ENCODE measurements at places on chromosomes 2 and 18.

GRCh38 chr2:21288739-21289520 is 165.2 kb downstream of the TDRD15 start:
- DNase-seq = no peak

DNA sequence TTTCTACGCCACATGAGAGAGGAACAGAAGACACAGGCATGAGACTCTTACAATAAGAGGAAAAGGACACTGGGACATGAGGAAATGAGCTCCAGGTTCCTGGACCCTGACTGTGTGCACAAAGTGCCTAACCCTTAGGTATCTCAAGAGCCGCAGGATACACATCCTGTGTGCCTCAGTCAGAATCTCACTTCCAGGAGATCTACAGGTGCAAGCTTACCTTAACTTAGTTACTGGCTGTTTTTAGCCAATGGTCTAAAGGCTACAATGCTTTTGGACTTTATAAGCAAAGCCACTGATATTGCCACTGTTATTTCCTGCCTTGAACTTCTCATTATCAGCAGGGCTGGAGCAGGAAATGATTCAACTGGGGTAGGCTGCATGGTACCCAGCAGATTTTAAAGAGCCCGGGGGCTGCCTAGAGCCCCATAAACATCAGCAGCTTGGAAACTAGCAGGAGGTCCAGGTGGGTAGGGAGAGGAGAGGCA is 254.4 kb downstream of the ZNF521 start:
- no peak for DNase-seq

GRCh38 chr2:233053928-233054784 is 6.0 kb upstream of the INPP5D start:
- DNase-seq = peak; percentile 47

- no peak for DNase-seq
Measured at GRCh38 chr2:240449764-240450531, 14.5 kb downstream of the GPC1 start.

DNA sequence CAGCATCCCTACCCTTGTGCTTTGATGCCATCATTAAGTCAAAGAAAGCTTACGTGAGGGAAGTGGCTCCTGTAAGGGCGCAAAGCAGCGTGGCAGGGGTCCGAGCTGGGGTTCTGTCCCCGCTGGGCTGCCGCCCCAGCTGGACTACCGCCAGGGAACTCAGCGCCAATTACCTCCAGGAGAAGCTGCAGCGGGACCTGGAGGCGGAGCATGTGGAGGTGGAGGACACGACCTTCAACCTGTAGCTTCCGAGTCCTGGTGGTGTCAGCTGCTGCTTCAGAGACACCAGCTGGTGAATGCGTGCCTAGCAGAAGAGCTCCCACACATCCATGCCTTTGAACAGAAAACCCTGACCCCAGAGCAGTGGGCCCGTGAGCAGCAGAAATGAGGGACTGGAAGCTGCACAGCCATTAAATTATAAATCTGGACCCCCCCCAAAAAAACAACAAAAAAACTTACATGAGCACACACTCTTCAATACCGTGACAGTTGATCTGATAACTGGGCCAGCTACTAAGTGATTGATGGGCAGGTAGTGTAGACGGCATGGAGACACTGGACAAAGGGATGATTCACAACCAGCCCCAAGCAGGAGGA is 20.1 kb upstream of the YES1 start:
- DNase-seq = no peak

DNA sequence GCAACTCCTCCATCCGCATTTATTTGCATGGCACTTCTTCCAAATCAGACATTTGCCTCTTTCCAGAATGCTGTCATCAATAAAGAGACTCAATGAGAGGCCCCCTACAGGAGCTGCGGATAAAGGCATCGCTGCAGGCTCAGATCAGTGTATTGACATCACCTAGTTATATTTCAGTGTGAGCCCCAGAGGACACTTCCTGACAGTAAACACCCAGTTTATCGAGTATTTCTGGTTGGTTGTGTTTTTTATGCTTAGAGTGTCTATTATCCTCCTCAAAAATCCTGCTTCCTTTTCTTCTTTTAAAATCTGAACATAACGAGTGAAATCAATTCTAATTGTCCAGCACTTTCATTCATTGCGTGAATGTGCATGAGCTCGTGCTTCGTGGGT is 38.8 kb downstream of the NRP2 start:
- DNase-seq = no peak

GRCh38 chr2:18381386-18381785 is 179.1 kb downstream of the RDH14 start:
- no peak for DNase-seq

GRCh38 chr2:118856330-118856977 is 9.0 kb upstream of the EN1 start:
- DNase-seq = no peak

DNA sequence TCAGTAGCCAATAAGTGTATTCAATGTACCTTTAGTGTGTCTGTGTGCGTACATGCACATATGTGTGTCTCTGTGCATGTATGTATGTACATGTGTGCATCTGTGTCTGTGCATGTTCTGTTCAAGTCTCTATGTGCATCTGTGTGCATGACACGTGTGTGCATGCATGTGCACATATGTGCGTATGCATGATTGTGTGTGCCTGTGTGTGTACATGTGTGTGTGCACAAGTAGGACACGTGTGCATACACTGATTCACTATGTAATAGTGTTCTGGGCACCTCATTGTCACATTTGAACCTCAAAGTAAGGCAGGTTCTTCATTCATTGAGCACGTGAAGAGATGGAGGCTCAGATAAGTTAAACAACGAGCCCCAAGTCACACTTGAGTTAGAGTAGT is 142.6 kb upstream of the COPS8 start:
- no peak for DNase-seq

- DNase-seq = no peak
Measured at GRCh38 chr2:174577967-174578589, 19.5 kb downstream of the WIPF1 start.

GRCh38 chr2:97645112-97645694 is 659 bp upstream of the COX5B start:
- DNase-seq = no peak

- DNase-seq = peak; percentile 21
Measured at GRCh38 chr18:63016270-63016669, 300.9 kb downstream of the PHLPP1 start.

GRCh38 chr2:71895320-71896161 is 252.1 kb downstream of the CYP26B1 start:
- no peak for DNase-seq

GRCh38 chr2:224412141-224413015 is 10.5 kb upstream of the FAM124B start:
- no peak for DNase-seq

DNA sequence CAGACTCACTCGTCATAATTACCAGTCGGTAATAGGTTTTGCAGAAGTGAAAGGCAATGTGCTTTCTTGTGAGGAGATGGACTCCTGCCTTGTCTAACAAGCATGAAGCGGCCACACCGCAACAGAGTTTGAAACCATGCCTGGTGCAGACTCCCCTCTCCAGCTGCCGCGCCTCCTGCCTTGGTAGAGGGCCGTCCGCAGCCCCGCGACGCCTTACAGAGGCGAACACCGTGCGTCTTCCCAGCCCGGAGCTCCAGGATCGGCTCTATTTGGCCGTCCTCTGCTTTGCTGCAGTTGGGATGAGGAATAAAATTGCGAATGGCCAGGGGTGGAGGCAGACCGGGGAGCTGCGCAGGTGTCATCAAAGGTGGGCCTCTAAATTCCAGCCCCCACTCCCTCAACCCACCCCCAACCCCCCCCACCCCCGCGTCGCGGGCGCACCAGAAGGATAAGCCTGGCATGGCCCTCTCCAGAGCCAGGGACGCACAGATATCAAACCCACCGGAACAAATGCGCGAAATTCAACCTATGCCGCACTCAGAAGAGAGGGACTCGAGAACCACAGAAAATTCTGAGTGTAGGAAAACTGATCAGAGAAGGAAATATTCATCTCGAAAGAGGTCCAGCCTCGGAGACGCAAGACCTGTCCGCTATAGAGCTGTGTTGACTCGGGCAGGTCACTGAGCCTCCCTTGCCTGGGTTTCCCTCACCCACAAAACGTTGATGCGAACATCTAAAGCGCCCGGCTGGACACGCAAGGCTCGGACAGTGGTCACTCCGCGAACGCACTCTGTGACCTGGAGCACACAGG is 1.1 kb downstream of the TRABD2A start:
- DNase-seq = no peak

GRCh38 chr2:231409776-231410175 is 14.3 kb downstream of the B3GNT7 start:
- no peak for DNase-seq

GRCh38 chr18:62106271-62106670 is 80.6 kb downstream of the PIGN start:
- no peak for DNase-seq

GRCh38 chr2:200852605-200853004 is 11.9 kb downstream of the CLK1 start:
- no peak for DNase-seq

DNA sequence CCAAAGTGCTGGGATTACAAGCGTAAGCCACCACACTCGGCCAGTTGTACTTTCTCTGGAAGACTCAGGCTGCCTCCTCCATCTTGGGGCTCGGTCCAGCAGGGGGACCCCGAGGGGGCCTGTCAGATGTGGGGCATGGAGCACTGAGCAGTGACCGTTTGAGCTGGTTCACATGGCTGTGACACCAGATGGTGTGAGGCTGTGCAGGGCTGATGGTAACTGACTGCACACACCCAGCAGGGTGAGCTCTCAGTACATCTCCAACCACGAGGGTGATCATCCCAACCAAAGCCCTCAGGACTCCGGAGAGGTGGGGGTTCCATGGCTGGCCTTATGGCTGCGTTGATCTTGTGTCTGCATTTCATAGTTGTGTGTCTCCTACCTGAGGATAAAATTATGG is 63.4 kb downstream of the FAM168B start:
- no peak for DNase-seq

DNA sequence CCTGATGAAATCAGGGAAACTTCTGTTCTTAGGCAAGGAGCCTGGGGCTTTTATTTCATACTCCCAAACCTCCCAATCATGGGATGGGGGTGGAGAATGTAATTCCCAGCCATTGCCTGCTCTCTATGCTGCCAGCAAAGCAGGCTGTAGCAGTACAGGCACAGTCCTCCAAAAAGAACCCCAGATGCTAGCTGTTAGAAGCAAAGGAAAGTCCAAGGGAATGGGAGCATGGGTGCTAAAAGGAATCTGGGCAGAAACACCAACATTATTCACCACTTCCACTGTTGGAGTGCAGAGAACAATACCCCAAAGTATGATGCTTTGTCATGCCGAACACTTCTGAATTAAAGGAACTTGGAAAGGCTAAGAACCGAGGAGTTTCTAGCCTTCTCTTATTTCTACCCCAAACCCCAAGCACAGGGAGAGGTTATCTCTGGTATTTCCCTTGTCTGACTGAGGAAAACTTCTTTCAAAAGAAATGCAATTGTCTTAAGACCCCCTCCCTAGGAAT is 24.7 kb downstream of the MDH1 start:
- DNase-seq = no peak

- DNase-seq = peak; percentile 71
Measured at GRCh38 chr2:218896501-218897393, 16.1 kb downstream of the WNT10A start.

DNA sequence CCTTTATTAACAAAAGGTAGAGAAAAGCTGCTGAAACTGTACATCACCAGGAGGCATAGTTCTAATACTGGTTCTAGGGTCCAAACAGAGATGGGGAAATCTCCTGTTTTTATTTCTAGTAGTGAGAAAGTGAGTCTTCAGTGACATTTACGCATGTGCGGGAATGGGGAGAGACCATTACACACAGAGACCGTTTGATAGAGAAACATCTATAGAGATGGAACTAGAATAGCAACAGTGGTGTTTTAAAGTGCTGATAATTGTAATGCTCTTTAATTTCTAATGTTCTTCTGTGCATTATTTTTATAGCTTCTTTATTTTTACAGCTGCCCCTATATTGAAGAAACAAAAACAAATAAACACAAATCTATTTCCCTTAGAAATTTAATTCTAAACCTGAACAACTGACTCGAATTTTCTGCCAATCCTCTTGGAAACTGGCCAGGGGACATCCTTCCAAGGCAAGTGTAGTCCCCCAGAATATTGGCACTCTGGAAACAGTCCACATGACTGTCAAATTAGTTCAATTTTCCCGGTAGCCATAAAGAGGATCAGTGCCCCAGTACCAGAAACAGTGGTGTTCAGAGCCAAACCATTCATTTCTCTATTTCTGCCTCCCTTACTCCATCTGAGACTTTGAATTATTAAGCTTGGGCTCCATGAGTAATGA is 260.9 kb downstream of the ICOS start:
- DNase-seq = no peak

GRCh38 chr2:40716879-40717278 is 265.0 kb upstream of the SLC8A1 start:
- no peak for DNase-seq

- DNase-seq = no peak
Measured at GRCh38 chr2:145157741-145158591, 638.0 kb upstream of the ZEB2 start.

- DNase-seq = no peak
Measured at GRCh38 chr2:177056481-177056929, 156.1 kb upstream of the HNRNPA3 start.

GRCh38 chr18:62784338-62784965 is 69.1 kb downstream of the PHLPP1 start:
- DNase-seq = no peak

DNA sequence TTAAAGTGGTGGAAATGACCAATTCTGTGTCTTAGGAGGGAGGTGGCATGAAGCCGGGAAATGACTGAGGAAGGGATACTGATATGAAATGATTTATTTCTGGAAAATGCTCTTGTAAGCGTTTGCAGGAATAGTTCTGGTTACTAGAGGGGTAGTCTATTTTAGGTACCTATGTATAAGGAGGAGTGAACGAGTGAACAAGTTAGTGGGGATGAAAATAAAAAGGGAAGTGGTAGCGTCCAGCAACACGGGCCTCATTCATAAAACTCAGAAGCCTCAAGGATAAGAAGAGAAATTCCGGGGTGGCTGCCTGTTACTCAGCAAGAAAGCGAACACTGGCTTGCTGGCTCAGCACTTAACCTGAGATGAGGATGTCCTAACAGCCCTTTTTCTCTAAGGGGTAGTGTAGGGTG is 303.3 kb downstream of the NCKAP5 start:
- no peak for DNase-seq

DNA sequence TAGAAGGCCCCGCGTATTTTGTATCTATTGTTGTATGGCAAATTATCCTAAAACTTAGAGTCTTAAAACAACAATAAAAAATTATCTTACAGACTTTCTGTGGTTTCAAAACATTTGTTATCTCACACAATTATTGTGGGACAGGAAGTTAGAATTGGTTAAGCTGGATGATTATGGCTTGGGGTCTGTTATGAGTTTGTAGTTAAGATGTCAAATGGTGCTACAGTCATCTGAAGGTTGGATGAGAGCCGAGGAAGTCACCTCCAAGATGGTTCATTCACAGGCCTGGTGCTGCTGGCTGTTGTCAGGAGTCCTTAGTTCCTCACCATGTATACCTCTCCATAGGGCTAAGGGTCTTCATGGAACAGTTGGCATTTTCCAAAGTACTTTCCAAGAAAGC is 175.6 kb upstream of the FANCL start:
- no peak for DNase-seq

Data from stimulated activated CD8-positive, alpha-beta memory T cell treated with anti-CD3 and anti-CD28 coated beads, Interleukin-4, amount 100 ng/mL, for 1 hour (primary cell).